ENCODE measurements at places on chromosomes 12 and 14. TPM values are rescaled to one million over a fixed set of nuclear protein-coding genes. Genes with fewer than 3 reads are reported as not detected.

The PLXNC1 gene
- 6.9 TPM for total RNA-seq

The PROX2 gene
- total RNA-seq, result not detected

The RNU6-8 gene
- not detected for total RNA-seq

The SLC24A4 gene
- 2.9 TPM for total RNA-seq

The TAMALIN gene
- 17.7 TPM for total RNA-seq

The C14orf180 gene
- total RNA-seq, result 0.42 TPM

The STXBP6 gene
- 47.3 TPM for total RNA-seq

The LRTM2 gene
- total RNA-seq, result not detected

The PIANP gene
- 0.71 TPM for total RNA-seq

All from esophagus muscularis mucosa (tissue), 4 donors.